Stimulated activated naive CD4-positive, alpha-beta T cell (primary cell): ENCODE measurements at places on chromosomes 13 and 19.
A peak's percentile ranks its signal among the peaks of the same experiment; 100 is the strongest.

DNA sequence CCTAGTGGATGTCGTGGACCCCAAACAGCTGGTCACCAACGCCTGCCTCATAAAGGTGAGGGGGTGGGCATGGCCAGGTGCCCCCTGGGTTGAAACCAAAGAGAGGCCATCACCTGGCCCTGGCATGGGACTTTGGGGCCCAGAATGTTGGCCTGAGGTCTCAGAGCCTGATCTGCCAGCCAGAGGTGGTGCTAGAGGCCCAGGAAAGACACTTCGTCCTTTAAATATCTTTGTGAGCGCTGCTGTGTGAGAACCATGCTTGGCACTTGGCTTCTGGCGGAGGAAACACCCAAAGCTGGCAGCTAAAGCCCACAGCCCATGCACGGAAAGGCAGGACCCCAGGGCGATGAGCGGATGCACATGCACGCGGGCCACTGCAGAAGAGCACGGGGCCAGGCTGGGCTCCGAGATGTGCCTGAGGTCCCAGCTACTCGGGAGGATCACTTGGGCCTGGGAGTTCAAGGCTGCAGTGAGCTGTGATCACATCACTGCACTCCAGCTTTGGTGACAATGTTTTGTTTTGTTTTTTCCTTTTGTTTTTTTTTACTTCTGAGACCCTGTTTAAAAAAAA is 4.3 kb upstream of the ADM5 start:
- DNase-seq = no peak

GRCh38 chr19:42076380-42076944 is 496 bp downstream of the ZNF574 start:
- DNase-seq = peak; percentile 60

- DNase-seq = no peak
Observed at GRCh38 chr13:33728271-33729037, 89.5 kb upstream of the RFC3 start.

- DNase-seq = no peak
Observed at GRCh38 chr19:29630655-29631054, 24.6 kb downstream of the POP4 start.

DNA sequence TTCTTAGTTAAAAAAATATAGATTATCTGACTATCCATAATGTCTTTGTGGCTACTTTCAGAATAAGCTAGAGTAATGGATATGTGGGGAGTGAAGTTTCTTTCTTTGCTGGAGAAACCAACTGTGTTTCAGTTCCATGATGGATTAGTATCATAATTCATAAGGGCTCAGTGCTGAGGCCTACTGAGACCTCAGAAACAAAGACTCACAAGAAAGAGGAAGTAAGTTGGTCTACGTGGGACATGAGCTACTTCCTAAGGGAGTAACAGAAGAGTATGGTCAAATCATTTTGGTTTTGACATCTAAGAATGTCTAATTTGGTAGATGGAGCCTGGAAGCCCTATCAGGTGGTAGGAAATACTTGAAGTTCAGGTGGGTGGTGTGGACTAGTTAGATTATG is 99.0 kb upstream of the HTR2A start:
- DNase-seq = no peak

DNA sequence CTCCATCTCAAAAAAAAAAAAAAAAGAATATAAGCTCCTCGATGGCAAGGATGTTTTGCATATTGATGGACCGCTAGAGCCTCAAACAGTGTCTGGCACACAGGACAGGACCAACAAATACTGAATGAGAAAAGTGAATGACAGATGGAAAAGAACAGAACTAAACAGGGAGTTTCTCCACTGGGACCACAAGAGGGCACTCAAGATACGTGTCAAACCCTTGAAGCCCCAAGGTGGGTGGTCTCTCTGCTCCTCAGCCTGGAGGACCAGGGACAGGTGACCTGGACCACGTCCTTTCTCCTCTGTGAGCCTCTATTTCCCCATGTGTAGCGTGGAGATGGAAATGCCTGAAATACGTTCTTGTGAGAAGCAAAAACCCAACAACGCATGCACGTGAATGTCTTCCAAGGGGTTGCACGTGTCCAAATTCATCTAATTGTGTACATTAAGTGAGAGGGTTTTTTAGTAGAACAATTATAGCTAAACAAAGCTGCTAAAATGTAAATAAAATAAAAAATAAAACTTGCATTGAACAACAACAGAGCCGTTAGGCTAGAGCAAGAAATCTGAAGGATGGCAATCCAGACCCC is 5.7 kb upstream of the CDC42EP5 start:
- DNase-seq = no peak

DNA sequence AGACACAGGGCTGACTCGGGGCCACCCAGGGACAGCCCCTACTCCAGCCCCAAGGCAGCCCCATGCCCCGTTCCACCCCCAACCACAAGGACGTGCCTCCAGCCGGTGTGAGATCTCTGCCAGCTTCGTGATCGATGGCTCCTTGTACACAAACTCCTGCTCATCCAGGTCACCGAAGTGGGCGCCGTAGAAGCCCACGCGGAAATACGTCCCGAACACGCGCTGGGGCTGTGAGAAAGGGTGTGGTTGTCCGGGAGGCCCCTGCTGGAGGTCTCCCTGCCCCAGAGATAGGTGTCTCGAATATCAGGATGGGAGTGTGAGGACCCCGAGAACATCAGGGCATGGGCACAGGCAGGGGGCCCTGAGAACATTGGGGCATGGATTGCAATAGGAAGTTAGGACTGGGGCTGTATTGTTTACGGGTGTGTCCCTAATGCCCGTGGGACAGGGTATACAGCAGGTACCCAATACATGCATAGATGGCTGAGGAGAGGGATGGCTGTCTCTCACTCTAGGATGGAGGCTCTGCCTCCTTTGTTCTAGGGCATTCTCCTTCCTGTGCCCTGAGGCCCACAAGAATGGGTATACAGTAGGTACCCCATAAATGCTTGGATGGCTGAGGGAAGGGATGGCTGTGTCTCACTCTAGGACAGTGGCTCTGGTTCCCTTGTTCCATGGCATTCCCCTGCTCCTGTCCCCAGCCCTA is 5.3 kb upstream of the KANK2 start:
- DNase-seq = no peak

GRCh38 chr19:48975947-48976847 is 11.1 kb downstream of the FTL start:
- DNase-seq = peak; percentile 19

- no peak for DNase-seq
Observed at GRCh38 chr13:29438769-29439168, 156.7 kb downstream of the SLC7A1 start.

DNA sequence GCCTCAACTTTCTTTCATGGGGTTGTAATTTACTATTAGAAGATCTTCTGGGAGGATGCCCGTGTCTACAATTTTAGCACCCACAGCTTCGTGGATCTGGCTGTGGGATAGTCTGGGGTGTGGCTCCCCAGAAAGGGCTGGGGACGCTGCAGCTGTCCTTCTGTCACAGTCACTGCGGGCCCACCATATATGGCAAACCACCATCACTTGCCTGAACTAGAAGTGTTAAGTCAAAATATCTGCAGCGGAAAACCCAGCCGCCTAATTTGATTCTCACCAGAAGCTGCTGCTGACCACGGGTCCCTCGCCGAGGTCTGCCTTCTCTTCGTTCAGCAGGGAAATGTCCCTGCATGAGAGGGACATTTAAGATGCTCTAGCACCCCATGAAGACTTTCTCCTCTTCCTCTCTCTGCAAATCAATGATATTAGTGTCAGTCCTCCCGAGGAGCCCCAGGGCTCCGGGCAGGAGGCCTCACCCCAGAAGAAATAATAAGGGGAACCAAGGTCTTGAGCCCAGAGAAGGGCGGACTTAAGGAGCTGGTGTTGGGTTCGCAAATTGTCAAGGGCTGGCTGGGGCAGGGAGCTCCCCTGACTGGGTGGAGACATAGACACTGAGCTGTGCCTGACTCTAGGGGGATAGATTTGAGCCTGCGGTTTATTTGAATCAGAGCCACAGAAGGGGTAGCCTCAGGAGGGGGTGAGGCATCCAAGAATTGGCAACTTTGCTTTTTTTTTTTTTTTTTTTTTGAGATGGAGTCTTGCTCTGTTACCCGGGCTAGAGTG is 3.0 kb upstream of the MATK start:
- no peak for DNase-seq

DNA sequence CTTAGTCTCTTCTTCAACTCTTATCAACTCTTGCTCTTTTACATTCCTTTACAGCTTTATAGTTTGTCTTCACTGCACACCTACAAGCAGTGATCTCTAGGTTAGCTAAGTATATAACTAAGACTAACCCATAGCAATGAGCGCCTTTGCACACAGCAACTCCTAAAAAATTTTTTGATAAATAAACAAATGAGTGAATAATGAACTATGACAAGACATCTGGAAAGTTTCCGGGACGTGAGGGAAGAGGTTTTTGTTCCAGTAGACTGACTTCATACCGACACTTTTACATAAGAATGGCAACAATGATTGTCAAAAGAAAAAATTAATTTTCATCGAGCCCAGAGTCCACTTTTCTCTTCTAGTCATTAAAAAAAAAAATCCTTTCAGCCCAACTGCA is 98.3 kb downstream of the ELF1 start:
- no peak for DNase-seq

DNA sequence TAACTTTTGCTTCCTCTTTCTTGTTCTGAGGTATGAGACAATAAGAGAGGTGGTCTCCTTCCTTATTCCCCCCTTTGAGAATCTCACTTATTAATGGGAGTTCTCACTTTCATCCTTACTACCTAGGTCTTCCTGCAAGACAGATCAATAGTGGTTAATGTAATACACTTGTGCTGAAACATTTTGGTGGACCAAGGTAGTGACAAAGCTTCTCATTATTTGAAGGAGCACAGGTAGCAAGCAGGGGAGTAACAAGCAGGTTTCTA is 17.9 kb downstream of the ZNF700 start:
- DNase-seq = no peak

GRCh38 chr19:32022731-32023563 is 322.5 kb upstream of the ZNF507 start:
- DNase-seq = no peak

DNA sequence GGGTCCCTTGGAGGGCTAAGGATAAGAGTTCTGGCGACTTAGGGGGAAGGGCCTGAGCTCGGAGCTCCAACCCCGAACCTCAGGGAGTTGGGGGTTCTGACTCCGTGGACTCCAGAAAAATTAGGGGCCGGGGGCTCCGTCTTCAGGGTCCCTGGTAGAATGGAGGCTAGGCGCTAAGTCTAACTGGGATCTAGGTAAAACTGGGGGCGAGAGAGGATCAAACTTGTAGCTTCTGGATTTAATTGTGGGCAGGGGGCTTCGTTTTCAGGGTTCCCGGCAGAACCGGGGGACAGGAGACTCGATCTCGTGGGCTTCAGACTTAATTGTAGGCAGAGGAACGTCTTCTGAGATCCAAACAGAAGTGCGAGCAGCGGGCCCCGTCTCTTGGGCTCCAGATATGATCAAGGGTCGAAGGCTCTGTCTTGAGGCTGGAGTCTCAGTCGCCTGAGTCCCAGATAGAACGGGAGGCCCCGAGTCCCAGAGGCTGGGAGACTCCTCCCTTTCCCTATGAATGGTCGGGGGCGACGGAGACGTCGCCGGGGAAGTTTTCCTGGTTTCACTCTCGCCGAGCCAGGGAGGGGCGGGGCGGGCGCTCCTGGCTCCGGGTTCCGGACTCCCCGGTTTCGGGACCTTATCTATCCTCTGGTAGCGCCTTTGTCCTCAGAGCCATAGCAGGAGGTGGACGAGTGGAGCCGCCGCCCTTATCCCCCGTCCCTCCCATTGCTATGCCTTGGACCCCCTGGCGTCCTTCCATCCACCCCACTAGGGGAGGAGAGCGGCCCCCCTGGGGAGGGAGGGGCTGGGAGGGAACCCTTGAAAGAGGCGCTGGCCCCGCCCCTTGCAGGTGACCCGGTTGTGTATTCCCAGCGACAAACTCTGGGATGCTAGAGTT is 1.3 kb downstream of the NECTIN2 start:
- DNase-seq = peak; percentile 9

- no peak for DNase-seq
Observed at GRCh38 chr13:113398963-113399754, 35.2 kb upstream of the GRTP1 start.

GRCh38 chr19:7507884-7508283 is 8.0 kb upstream of the ZNF358 start:
- no peak for DNase-seq

DNA sequence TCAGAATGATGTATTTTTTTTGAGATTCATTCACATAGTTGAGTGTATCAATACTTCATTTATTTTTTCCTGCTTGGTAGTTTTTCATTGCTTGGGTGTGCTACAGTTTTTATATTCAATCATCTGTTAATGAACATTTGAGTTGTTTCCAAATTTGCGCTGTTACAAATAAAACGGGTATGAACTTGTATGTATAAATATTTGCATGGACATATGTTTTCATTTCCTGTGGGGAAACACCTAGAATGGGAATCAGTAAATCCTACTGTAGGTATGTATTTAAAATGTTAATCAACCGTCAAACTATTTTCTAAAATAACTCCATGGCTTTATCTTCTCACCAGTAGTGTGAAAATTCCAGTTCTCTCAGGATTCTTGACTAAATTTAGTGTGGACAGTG is 826.3 kb downstream of the EFNB2 start:
- no peak for DNase-seq

- no peak for DNase-seq
Observed at GRCh38 chr13:27663947-27664346, 42.3 kb downstream of the POLR1D start.

- DNase-seq = peak; percentile 27
Observed at GRCh38 chr19:681029-682019, 5.1 kb downstream of the FSTL3 start.

- no peak for DNase-seq
Observed at GRCh38 chr13:76732367-76732766, 153.8 kb downstream of the KCTD12 start.

DNA sequence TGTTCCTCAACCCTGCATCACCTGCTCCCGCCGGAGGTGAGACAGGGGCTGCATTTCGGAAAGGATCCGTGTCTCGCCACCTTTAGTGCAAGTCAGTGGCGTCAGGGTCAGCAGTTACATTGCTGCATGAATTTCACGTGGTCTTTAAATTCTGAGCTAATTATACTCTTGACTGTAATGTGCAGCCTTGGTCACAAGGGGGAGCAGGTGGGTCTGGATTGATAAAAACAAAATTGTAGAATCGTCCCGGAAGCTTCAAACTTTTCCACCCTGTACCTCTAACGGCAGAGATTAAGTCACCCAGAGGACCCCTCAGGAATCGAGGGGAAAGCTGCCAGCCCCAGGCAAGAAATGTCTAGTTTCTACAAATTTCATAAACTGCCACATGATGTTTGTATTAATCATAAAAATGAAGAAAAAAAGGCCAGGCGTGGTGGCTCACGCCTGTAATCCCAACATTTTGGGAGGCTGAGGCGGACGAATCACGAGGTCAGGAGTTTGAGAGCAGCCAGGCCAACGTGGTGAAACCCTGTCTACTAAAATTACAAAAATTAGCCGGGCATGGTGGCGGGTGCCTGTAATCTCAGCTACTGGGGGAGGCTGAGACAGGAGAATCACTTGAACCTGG is 20.2 kb downstream of the BBC3 start:
- DNase-seq = peak; percentile 74

DNA sequence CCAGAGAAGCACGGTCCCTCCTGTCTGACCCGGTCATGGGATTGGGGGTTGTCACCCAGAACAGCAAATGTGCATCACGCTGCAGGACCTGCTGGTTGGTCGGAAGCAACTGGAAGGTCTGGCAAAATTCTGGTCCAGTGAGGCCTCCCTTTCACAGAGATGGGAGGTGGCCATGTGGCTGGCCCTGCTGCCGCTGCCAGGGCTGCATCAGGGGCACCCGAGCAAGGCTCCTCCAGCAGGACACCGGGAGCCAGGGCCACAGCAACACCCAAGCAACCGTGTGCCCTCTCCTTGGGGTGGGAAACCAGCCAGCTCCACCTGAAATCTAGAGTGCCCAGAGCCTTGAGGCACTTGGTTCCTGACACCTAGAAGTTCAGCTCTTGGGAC is 11.5 kb upstream of the GAS6 start:
- DNase-seq = no peak

GRCh38 chr13:29487466-29488454 is 107.7 kb downstream of the SLC7A1 start:
- DNase-seq = no peak
